ENCODE measurements at places on chromosomes 11 and 22. TPM values are rescaled to one million over a fixed set of nuclear protein-coding genes. Genes with fewer than 3 reads are reported as not detected.

Gene ANO3
- polyA plus RNA-seq: 0.46 TPM

Gene SLC1A2
- 1.1 TPM for polyA plus RNA-seq

Gene OR5B21
- polyA plus RNA-seq: not detected

Gene SLC22A12
- not detected for polyA plus RNA-seq

Gene MMP8
- 0.07 TPM for polyA plus RNA-seq

Gene ANGPTL5
- 0.24 TPM for polyA plus RNA-seq

Gene CSRP3
- 323 TPM for polyA plus RNA-seq

Gene DNAJB13
- polyA plus RNA-seq: 0.34 TPM

Gene SNX19
- polyA plus RNA-seq: 32.6 TPM

Gene TRIM51
- polyA plus RNA-seq: not detected

Gene KRTAP5-9
- 0.35 TPM for polyA plus RNA-seq

Gene CECR2
- 16.7 TPM for polyA plus RNA-seq

Gene SLC37A2
- 2.8 TPM for polyA plus RNA-seq

Gene C11orf91
- polyA plus RNA-seq: not detected

Gene TENM4
- polyA plus RNA-seq: 8.5 TPM

Gene WT1
- 0.21 TPM for polyA plus RNA-seq

Gene MPZL3
- 0.73 TPM for polyA plus RNA-seq

Gene OR2D2
- polyA plus RNA-seq: not detected

Gene BEST1
- 3.0 TPM for polyA plus RNA-seq

Gene PNPLA5
- polyA plus RNA-seq: not detected

Gene OR56A1
- polyA plus RNA-seq: not detected

Gene SLC22A9
- not detected for polyA plus RNA-seq
